Activated CD4-positive, alpha-beta memory T cell treated with anti-CD3 and anti-CD28 coated beads for 36 hours (primary cell): ENCODE measurements at places on chromosomes 4 and X. TPM values are rescaled to one million over a fixed set of nuclear protein-coding genes. Genes with fewer than 3 reads are reported as not detected.

SUV39H1 gene
- 32.3 TPM for total RNA-seq

SPACA5 gene
- not detected for total RNA-seq

TNIP3 gene
- 12.3 TPM for total RNA-seq

EFNB1 gene
- total RNA-seq: 4.8 TPM

MUC7 gene
- not detected for total RNA-seq

ITGB1BP2 gene
- total RNA-seq: 5.6 TPM

AR gene
- total RNA-seq: 0.21 TPM

PACRGL gene
- total RNA-seq: 10.5 TPM

VCX3A gene
- not detected for total RNA-seq

TRIM60 gene
- total RNA-seq: not detected

AKAP4 gene
- total RNA-seq: not detected

IL13RA1 gene
- 1.5 TPM for total RNA-seq

ITIH6 gene
- not detected for total RNA-seq

CABS1 gene
- not detected for total RNA-seq

DNA sequence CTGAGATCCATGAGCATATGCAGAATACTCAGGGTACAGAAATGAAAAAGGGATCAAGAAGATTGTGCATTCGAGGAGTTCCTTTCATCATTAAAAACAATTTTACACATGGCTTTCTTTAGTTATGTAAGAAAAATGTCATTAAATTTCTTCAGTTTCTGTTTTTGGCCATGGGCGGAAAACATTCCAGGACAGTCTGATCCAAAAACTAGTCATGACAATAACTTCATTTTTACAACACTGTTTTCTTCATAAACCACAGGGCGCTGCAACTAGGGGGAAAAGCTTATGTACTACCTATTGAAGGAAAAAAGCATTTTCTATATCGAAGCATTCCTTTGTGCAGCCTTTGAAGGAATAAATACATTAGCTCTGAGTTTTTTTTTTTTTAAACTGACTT lies 28.2 kb downstream of the IL13RA1 start:
- H3K27me3 ChIP-seq: peaks cover 7% of the 10 kb centered on the region
- DNase-seq: no peak
- H3K4me3 ChIP-seq: no peak overlapping the region
- H3K36me3 ChIP-seq: no peaks in the 10 kb centered on the region

GRCh38 chr4:105227054-105227453 lies 80.4 kb downstream of the TET2 start:
- H3K4me1 ChIP-seq: peaks cover 11% of the 10 kb centered on the region
- peaks cover 5% of the 10 kb centered on the region for H3K36me3 ChIP-seq
- H3K27me3 ChIP-seq: no peaks in the 10 kb centered on the region
- no peak overlapping the region for H3K4me3 ChIP-seq
- DNase-seq: no peak

- no peak for DNase-seq
- no peak overlapping the region for H3K4me3 ChIP-seq
- H3K4me1 ChIP-seq: no peaks in the 10 kb centered on the region
- H3K27me3 ChIP-seq: peaks cover 6% of the 10 kb centered on the region
- H3K27ac ChIP-seq: no peak overlapping the region
- H3K36me3 ChIP-seq: no peaks in the 10 kb centered on the region
These were observed 144.9 kb downstream of the C4orf33 start for GRCh38 chr4:129240816-129241215.

GRCh38 chr4:70559211-70559830 lies 32.7 kb upstream of the AMBN start:
- peak; percentile 55 for DNase-seq
- H3K27ac ChIP-seq: no peak overlapping the region
- no peaks in the 10 kb centered on the region for H3K27me3 ChIP-seq
- peaks cover 4% of the 10 kb centered on the region for H3K4me1 ChIP-seq
- no peaks in the 10 kb centered on the region for H3K36me3 ChIP-seq

GRCh38 chr4:146445198-146446150 lies 76.3 kb downstream of the SLC10A7 start:
- H3K36me3 ChIP-seq: peaks cover 17% of the 10 kb centered on the region
- H3K27ac ChIP-seq: no peak overlapping the region
- no peaks in the 10 kb centered on the region for H3K27me3 ChIP-seq
- peaks cover 12% of the 10 kb centered on the region for H3K4me1 ChIP-seq
- DNase-seq: no peak

DNA sequence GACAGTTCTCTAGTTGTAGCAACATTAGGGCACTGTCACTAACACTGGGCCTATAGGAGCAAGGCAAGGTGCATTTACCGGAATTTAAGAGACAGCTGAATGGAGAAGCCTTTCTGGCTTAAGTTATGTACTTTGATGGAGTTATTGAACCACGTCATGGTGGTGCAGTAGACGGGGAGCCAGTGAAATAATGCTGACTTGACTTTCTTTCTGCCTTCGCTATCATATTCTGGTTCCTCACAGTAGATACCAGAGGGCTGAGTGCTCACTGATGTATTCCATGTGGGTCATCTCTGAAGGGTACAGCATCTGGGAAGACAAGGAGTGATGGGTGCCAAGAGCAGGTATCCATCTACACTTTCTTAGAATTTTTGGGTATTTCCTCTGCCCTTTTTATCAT lies 802.8 kb downstream of the FSTL5 start:
- no peaks in the 10 kb centered on the region for H3K36me3 ChIP-seq
- H3K4me1 ChIP-seq: no peaks in the 10 kb centered on the region
- no peaks in the 10 kb centered on the region for H3K27me3 ChIP-seq
- no peak overlapping the region for H3K4me3 ChIP-seq
- no peak overlapping the region for H3K27ac ChIP-seq

GRCh38 chr4:182538031-182538430 lies 294.8 kb downstream of the TENM3 start:
- H3K27ac ChIP-seq: no peak overlapping the region
- no peaks in the 10 kb centered on the region for H3K36me3 ChIP-seq
- H3K4me3 ChIP-seq: no peak overlapping the region
- no peak for DNase-seq
- no peaks in the 10 kb centered on the region for H3K27me3 ChIP-seq
- H3K4me1 ChIP-seq: no peaks in the 10 kb centered on the region

GRCh38 chr4:2280531-2281300 lies 18.8 kb upstream of the MXD4 start:
- H3K4me1 ChIP-seq: peaks cover 31% of the 10 kb centered on the region
- H3K27me3 ChIP-seq: no peaks in the 10 kb centered on the region
- DNase-seq: no peak
- H3K4me3 ChIP-seq: no peak overlapping the region

- H3K27ac ChIP-seq: no peak overlapping the region
- no peaks in the 10 kb centered on the region for H3K36me3 ChIP-seq
- no peak for DNase-seq
- H3K4me1 ChIP-seq: peaks cover 2% of the 10 kb centered on the region
These were observed 895 bp upstream of the OPN1LW start for GRCh38 chrX:154142950-154143745.

- H3K27ac ChIP-seq: no peak overlapping the region
- no peak overlapping the region for H3K4me3 ChIP-seq
- no peak for DNase-seq
- no peaks in the 10 kb centered on the region for H3K27me3 ChIP-seq
- H3K36me3 ChIP-seq: no peaks in the 10 kb centered on the region
These were observed 210.9 kb downstream of the GRID2 start for GRCh38 chr4:92514627-92515026.

DNA sequence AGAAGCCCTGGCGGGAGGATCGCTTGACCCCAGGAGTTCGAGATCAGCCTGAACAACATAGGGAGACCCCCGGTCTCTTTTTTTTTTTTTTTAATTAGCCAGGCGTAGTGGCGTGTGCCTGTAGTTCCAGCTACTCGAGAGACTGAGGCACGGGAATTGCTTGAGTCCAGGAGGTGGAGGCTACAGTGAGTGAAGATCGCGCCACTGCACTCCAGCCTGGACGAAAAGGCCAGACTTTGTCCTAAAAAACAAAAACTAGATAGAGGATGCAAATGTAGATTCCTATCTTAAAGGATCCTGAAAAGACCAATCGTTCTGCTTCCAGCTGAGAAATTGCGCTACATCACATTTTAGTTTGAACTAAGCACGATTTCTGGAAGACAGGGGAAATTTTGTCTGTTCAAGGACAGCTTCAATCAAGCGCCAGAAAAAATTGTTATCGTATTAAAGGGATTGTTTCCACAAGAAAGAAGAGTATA lies 627 bp upstream of the HSD17B11 start:
- DNase-seq: no peak
- peak overlapping the region; percentile 78 for H3K27ac ChIP-seq
- no peaks in the 10 kb centered on the region for H3K36me3 ChIP-seq

- no peak overlapping the region for H3K4me3 ChIP-seq
- no peaks in the 10 kb centered on the region for H3K27me3 ChIP-seq
- DNase-seq: no peak
- H3K4me1 ChIP-seq: peaks cover 23% of the 10 kb centered on the region
These were observed 28.2 kb downstream of the WDR1 start for GRCh38 chr4:10088135-10089010.

DNA sequence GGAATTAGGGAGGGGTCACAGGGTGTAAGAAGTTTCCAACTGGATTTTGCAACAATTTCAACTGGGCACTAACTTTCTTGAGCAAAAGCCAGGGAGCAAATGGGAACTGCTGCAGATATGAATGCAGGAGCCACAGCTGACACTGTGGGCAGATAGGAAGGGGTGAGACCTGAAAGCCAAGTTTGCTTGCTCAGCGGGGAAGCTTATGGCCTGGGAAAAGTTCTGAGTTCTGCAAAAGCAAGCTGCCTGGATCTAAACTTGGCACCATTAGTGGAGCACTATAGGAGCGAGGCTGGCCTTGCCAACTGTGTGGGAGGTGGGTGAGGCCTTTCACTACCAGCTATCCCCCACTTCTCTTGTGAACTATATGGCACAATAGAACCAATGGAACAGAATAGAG lies 11.1 kb downstream of the CYSLTR1 start:
- H3K4me1 ChIP-seq: peaks cover 52% of the 10 kb centered on the region
- no peaks in the 10 kb centered on the region for H3K27me3 ChIP-seq
- no peak for DNase-seq
- no peak overlapping the region for H3K27ac ChIP-seq

DNA sequence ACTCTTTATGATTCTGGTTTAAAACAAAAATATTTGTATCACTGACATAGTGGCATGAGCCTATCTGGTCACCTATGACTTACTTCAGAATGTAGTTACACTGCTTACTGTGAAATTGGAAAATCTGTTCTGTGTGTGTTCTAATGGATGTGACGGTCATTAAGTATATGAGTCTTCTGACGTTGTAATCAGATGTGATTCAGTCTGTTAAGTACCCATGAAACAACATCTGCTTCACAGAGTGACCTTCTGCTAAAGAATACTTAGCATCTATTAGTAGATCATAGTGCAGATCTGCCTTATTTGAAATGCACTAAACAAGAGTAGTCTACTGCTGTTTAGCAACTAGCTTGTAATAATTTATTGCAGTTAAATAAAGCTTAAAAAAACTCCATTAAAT lies 317.1 kb downstream of the DCTD start:
- no peaks in the 10 kb centered on the region for H3K36me3 ChIP-seq
- no peak overlapping the region for H3K4me3 ChIP-seq
- no peaks in the 10 kb centered on the region for H3K4me1 ChIP-seq

- peaks cover 19% of the 10 kb centered on the region for H3K4me1 ChIP-seq
- H3K27me3 ChIP-seq: peaks cover 6% of the 10 kb centered on the region
- no peak for DNase-seq
- H3K4me3 ChIP-seq: no peak overlapping the region
These were observed 3.8 kb upstream of the GRPR start for GRCh38 chrX:16119353-16120220.

DNA sequence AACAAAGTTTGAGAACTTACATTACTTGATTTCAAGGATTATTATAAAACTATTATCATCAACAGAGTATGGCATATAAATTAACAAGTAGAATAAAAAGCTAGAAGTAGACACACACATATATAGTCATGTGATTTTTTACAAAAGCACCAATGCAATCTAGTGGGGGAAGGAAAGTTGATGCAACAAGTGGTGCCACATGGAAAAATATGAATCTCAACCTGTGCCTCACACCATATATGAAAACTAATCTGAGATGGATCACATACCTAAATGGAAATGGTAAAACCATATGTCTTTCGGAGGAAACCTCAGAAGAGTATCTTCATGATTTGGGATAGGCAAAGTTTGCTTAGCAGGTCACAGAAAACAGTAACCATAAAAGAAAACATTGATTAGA lies 34.9 kb upstream of the USP9X start:
- H3K4me3 ChIP-seq: no peak overlapping the region
- no peaks in the 10 kb centered on the region for H3K27me3 ChIP-seq

GRCh38 chr4:84916227-84916626 lies 50.3 kb downstream of the WDFY3 start:
- no peaks in the 10 kb centered on the region for H3K36me3 ChIP-seq
- H3K4me1 ChIP-seq: no peaks in the 10 kb centered on the region
- no peak overlapping the region for H3K4me3 ChIP-seq
- DNase-seq: no peak

GRCh38 chr4:125421547-125421946 lies 106.8 kb downstream of the FAT4 start:
- H3K4me3 ChIP-seq: no peak overlapping the region
- no peak for DNase-seq
- no peak overlapping the region for H3K27ac ChIP-seq
- H3K4me1 ChIP-seq: no peaks in the 10 kb centered on the region
- no peaks in the 10 kb centered on the region for H3K27me3 ChIP-seq

DNA sequence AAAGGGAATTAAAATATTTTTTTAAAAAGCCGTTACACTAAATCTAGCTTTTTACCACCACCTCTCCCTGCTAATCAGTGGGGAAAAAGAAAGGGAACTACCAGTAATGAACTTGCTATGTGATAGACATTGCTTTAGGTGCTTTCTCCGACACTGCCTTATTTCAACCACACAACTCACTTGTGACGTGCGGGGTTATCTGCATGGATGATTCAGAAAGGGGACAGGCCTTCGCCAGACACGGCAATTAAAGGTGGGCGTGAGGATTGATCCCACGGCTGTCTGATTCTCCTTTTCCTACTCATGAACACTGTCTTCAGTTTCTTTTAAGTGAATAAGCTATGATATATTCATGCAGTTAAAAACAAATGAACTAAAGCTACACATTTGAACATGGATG lies 882 bp upstream of the CXCR3 start:
- peaks cover 27% of the 10 kb centered on the region for H3K36me3 ChIP-seq
- H3K4me3 ChIP-seq: peak overlapping the region; percentile 81
- peak overlapping the region; percentile 98 for H3K27ac ChIP-seq
- peak; percentile 83 for DNase-seq
- H3K4me1 ChIP-seq: peaks cover 82% of the 10 kb centered on the region
- H3K27me3 ChIP-seq: no peaks in the 10 kb centered on the region
